GM18507 (cell line): ENCODE measurements at places on chromosomes 3 and 15.

- DNase-seq = no peak
These were observed 45.3 kb downstream of the ZPLD1 start for GRCh38 chr3:102480139-102480538.

- no peak for DNase-seq
These were observed 289.8 kb upstream of the ROPN1 start for GRCh38 chr3:124281453-124282316.

GRCh38 chr3:147400111-147400510 lies 6.2 kb downstream of the ZIC4 start:
- DNase-seq = no peak

DNA sequence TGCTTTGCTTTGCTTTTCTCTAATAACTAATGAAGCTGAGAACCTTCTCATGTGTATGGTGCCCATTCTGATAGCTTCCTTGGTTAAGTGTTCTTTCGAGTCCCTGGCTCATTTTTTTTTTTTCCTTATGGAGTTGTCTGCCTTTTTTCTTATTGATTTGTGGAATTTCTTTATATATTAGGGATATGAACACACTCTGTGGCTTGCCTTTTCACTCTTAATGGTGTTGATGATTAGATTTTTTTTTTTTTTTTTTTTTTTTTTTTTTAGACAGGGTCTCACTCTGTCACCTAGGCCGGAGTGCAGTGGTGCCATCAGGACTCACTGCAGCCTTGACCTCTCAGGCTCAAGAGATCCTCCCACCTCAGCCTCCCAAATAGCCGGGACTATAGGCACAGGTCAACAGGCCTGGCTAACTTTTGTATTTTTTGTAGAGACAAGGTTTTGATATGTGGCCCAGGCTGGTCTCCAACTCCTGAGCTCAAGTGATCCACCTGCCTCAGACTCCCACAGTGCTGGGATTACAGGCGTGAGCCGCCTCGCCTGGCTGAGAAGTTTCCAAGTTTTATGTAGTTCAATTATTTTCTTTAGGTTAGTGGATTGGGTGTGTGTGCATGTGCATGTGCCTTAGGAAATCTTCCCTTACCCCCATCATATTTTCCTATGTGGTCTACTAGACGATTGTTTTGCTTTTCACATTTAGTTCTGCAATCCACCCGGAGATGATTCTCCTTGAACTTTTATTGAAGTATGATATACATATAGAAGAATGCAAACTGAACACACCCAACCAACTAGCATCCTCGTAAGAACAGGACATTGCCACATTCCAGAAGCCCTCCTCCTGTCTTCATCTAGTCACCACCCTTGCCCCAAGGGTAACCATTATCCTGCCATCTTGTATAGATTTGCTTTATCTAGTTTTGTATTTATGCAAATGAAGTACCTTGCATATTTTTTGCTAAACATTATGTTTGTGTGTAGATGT lies 1.7 kb upstream of the SNRPA1 start:
- DNase-seq = no peak

- no peak for DNase-seq
These were observed 61.7 kb downstream of the STRIT1 start for GRCh38 chr3:155231792-155232191.

DNA sequence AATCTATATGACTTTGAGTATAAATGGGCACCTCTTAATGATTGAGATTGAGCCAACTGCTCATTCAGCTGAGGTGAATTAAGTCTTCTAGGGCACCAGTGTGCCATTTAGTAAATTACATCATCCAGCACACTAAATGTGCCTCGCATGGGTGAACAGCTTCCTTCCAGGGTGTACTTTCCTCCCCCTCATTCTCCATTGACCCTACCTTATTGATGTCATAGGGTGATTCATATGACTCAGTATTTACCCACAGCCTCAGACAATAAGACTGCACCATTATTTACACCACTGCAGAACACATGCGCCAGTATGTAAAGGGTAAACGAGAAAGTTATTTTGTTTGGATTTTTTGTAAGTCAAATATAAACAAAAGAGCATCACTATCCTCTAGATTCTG lies 185.2 kb upstream of the ARL6 start:
- DNase-seq = no peak

- no peak for DNase-seq
These were observed 136.9 kb downstream of the LEKR1 start for GRCh38 chr3:156963096-156963495.

GRCh38 chr3:94101860-94102259 lies 39.0 kb downstream of the NSUN3 start:
- no peak for DNase-seq

GRCh38 chr3:10253731-10254130 lies 5.5 kb downstream of the TATDN2 start:
- no peak for DNase-seq

DNA sequence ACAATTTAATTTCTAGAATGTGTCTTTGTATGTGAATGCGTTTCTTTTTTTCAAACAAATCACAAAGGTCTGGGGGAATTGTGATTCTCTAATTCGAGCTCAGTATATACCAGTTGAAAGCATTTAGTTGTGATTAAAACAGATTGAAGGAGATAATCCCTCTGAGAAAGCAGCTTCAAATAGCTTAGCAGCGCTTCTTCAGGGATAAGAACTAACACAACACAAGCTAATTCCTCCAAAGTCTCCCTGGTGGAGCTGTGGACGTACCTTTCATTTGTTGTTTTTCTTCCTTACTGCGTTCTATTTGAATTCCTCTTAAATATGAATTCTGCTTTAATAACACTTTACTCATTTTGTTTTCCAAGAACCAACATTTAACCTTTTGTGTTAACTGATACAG lies 286.7 kb downstream of the ROBO2 start:
- no peak for DNase-seq

- DNase-seq = no peak
These were observed 5.8 kb downstream of the TASOR start for GRCh38 chr3:56677286-56677685.

DNA sequence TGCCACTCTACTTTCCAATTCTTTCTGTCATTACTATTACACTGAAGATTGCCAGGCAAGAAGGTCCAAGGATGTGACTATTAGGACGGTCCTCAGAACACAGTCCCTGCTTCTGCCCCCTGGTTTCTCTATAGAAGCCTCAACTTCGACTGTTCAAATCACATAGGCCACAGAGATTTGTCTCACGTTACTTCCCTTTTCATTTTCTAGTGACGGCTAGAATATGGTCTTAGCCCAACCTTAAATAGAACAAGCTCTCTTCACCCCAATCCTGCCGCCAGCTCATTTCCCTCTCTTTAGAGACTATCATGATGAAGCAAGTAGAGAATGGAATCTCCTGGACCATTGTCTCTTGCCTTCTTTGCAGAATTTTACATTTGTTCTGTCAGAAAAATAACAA lies 84.9 kb downstream of the TIGIT start:
- no peak for DNase-seq

DNA sequence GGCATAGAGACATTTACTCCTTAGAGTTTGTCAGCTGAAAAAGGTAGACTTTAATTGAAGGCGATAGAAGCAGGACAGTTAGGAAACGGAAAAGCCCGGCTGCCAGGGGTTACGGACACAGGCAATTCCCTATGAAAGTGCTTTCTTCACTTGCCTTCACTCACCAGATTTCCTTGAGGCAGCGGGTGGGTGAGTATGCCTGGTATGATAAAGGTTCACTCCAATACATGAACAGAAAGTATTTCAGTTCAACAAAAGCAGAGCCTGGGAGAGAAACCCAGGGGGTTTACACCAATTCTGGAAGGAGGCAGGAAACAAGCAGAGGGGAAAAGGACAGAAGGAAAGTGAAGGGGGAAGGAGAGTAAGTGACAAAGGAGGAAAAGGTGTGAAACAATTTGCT lies 53.9 kb downstream of the QTRT2 start:
- no peak for DNase-seq

GRCh38 chr3:112293368-112294321 lies at the start of gene SLC9C1:
Gene SLC9C1 (minus strand): TSS chr3:112294216. CDS start chr3:112286791, 7,425 bp downstream.
- DNase-seq = no peak
